ENCODE measurements at places on chromosomes 16 and 17.
A peak's percentile ranks its signal among the peaks of the same experiment; 100 is the strongest.

DNA sequence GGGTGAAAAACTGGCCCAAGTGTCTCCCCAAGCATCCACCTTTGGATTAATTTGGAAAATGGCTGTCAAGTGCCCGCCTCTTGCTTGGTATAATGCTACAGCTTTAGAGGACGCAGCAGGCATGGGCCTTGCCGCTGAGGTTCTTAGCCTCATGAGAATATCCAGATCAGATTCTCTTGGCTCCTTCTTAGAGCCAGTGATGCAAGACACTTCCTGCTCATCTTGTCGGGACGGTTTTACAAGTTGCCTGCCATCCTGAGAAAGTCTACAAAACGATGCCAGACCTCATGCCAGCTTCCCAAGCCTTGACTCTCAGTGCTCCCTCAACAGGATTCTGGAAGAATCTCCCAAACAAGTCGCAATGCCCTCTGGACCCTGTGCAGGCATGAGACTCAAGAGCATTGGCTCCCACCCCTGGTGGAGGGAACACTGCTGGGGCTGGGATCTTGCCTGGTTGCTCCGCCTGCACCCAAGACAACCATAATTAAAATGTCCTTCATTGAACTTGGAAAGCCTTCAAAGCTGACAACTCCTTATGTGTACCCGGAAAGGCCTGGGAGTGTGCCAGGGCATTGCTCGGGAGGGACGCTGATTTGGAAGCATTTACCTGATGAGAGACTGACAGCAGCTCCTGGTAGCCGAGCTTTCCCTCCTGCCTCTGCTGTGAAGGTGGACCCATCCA lies 25.8 kb upstream of the STH start:
- DNase-seq: no peak

- DNase-seq: no peak
Observed at GRCh38 chr17:51805765-51806164, 352.7 kb downstream of the CA10 start.

DNA sequence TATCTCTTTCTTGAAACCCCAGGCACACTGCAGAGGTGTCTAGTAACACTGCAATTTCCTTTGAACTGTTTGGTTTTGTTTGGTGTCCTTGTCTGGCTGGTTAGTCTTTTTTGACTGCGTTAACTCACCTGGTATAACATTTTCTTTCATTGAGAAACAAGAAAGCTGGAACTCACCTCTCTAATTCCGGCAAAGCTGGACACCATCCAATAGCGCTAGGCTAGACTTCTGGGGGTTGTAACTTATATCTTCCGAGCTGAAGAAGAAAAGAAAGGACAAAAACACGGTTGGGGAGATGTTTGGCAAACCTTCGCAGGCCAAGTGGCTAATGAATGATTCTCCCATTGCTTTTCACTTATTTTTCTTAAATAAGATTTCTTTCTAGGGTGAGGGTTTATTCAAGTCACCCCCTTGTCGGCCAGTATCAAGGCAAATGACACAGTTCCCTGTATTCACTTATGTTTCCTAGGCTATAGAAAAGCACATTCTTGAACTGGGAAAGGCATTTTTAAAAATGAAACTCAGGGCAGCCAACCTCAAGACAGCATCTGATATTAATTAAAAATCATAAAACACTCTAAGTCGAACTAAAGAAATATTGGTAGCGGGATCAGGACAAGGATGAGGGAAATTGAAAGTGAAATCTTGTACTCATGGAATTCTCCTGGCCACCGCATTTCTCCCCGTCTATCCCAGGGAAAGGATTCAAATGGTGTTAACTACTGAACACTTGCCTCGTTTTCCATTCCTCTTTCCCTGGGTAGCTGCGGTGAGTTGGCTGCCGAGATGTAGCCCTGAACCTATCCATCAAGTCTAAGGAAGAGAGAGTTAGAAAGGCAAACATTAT lies 95.9 kb upstream of the ZFHX3 start:
- DNase-seq: no peak

GRCh38 chr16:75237398-75238131 lies 13.9 kb downstream of the BCAR1 start:
- DNase-seq: no peak

DNA sequence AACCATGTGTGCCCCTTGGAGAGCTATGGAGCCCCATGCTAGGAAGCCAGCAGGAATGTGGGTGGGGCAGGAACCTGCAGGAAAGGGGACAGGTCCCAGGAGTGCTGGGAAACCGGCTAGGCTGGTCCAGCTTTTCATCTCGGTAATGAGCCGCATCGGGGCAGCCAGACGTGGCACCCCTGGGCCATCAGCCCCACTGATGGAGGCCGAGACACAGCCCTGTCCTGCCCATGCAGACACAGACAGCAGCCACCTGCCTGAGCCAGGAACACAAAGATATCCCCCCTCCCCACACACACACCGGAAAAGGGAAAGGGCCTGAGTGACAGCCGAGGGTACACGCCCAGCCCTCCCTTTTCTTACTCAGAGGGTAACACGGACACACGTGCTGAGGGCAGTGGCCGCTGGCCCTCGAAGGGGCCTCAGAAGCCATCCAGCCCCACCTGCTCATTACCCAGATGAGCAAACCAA lies 18.1 kb downstream of the PPL start:
- DNase-seq: no peak

GRCh38 chr17:60468371-60468770 lies 46.1 kb downstream of the CHCT1 start:
- DNase-seq: peak; percentile 10

DNA sequence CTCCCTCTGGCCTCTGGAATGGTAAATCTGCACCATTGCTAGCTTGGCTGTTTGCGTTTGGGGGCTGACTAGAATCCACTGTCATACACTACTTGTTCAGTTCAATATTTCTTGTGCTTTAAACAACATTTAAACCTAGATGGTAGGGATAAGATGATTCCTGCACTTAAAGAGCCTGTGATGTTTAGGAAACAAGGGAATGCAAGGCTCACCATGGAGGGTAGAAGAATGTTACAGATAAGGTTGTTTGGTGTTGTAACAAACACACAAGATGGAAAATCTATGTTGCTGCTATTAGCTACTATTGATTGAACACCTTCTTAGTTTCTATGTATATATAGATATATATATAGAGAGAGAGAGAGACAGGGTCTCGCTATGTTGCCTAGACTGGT lies 31.4 kb downstream of the YPEL2 start:
- no peak for DNase-seq

GRCh38 chr17:58760248-58760647 lies 4.6 kb downstream of the PPM1E start:
- DNase-seq: no peak

DNA sequence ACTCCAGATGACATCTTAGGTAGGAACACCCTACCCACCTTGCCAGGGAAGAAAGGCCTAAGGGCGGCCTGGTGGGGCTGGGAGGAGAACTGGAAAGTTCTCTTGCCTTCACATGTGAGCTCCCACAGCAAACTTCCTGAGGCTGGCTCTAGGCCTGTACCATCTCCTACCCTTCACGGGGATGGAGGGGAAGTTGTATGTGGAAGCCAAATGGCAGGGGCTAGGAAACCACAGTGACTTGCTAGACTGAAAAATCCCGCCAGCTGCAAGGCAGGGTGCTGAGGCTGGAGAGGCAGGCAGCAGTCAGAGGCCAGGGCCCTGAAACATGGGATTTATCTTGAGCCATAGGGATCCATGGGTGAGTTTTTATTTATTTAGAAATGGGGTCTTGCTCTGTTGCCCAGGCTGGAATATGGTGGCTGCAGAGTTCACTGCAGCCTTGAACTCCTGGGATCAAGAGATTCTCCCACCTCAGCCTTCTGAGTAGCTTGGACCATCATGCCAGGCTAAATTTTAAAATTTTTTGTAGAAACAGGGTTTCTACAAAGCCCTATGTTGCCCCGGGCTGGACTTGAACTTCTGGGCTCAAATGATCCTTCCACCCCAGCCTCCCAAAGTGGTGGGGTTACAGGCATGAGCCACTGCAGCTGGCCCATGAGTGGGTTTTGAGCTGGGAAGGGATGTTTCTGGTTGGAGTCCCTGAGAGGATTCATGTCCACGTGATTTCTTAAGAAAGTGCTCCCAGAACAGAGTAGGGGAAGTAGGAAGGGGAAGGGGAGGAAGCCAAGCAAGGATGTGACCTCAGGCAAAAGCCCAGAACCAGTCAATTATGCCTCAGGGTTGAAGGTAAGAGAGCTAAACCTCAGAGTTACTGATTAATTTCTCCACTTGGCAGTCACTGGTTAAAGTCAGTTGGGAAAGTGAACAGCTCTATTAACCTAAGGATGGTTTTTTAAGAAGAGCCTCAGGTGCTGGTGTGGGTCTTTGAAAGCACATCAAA lies 4.0 kb upstream of the KAT8 start:
- no peak for DNase-seq

- no peak for DNase-seq
Observed at GRCh38 chr16:55418586-55418985, 60.4 kb upstream of the MMP2 start.

- DNase-seq: no peak
Observed at GRCh38 chr17:21167303-21167702, 40.5 kb downstream of the DHRS7B start.

DNA sequence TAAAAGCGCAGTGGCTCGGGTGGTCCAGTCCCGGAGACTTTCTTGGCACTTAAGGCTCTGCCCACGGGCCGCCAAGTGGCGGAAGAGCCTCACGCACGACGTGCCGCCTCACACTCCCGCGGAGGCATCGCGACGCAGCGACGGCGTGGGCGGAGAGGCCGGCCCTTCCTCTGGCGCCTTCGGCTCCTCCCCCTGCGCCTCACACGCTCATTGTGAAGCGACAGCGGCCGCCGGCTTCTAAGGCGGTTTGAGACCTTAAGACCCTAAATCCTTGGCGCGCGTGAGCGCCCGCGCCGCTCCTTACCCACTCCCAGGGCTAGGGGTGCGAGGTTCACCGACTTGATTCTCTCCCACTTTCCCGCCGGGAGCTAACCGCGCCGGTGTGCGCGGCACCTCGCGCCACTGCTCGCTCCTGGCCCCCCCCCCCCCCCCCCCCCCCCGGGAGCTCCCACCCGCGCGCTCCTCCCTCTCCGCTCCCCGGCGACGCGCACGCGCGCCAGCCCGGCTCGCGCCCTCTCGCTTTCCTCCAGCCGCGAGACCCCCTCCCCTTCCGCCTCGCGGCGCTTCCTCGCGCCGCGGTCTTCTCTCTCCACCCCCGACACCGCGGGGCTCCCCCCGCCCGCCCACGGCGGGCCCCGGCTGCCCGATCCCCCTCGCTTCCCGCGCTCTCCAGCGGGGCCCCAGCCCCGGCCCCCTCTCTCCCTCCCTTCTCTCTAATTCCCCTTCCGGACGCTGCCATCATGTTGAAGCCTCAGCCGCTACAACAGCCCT lies at the start of gene ATXN2L:
Gene ATXN2L, plus strand, starts transcription at position 480 of the 771 bp plus-strand sequence. Its CDS starts 261 bp downstream, at position 741.
- peak; percentile 96 for DNase-seq

- no peak for DNase-seq
Observed at GRCh38 chr17:61700252-61700651, 109.2 kb upstream of the NACA2 start.

Data from NCI-H82 (cell line).